ENCODE measurements at places on chromosomes 3 and 15.

DNA sequence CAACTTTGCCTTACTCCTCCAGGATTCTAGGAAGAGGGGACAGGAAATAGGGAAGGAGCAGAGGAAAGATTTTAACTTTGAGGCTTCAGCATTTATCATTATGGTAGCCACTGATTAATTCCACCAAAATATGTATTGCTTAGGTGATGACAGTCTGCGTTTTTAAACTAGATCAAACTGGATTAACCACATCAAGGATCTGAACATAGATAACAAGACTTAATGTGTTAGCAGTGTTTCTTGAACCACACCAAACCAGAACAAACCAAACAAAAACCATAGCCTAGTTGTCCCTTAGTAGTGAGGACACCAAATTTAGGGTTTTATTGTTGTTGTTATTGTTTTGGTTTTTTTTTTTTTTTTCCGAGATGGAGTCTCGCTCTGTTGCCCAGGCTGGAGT is 113.5 kb upstream of the LMOD3 start:
- no peak for DNase-seq

- no peak for DNase-seq
These were observed 444.8 kb upstream of the GRM7 start for GRCh38 chr3:6416049-6416661.

GRCh38 chr3:32422943-32423342 is 31.3 kb downstream of the CMTM7 start:
- no peak for DNase-seq

DNA sequence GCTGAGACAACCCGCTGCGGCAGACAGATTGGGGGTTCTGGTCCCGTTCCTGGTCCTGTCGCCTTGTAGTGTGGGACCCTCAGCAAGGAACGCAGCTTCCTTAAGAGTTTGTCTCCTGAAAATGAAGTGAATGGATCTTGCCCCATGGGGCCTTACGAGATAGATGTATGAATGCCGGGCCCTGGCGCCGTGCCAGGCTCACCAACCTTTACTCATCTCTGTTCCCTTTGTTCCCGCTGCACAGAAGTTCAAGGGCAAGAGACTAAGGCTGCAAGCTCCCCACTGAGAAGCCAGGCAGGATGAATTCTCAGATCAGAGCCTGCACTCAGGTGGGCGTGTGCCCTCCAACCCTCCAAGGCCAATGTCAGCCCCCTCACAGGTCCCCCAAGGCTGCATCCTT is 162.7 kb upstream of the IQSEC1 start:
- no peak for DNase-seq

DNA sequence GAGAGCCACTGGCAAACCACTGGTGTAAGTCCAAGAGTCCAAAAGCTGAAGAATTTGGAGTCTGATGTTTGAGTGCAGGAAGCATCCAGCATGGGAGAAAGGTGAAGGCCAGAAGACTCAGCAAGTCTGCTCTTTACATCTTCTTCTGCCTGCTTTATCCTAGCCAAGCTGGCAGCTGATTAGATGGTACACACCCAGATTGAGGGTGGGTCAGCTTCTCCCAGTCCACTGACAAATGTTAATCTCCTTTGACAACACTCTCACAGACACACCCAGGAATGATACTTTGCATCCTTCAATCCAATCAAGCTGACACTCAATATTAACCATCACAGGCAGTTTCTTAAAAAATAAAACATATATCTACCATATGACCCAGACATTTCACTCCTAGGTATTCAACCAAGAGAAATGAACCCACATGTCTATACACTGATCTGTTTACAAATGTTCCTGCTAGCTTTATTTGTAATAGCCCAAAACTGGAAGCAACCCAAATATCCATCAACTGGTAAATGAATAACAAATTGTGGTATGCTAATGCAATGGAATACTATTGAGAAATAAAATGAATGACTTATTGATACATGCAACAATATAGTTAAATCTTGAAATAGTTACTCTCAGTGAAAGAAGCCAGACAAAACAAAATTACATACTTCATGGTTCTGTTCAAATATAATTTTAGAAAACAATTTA is 373.8 kb downstream of the ZNF385D start:
- no peak for DNase-seq

DNA sequence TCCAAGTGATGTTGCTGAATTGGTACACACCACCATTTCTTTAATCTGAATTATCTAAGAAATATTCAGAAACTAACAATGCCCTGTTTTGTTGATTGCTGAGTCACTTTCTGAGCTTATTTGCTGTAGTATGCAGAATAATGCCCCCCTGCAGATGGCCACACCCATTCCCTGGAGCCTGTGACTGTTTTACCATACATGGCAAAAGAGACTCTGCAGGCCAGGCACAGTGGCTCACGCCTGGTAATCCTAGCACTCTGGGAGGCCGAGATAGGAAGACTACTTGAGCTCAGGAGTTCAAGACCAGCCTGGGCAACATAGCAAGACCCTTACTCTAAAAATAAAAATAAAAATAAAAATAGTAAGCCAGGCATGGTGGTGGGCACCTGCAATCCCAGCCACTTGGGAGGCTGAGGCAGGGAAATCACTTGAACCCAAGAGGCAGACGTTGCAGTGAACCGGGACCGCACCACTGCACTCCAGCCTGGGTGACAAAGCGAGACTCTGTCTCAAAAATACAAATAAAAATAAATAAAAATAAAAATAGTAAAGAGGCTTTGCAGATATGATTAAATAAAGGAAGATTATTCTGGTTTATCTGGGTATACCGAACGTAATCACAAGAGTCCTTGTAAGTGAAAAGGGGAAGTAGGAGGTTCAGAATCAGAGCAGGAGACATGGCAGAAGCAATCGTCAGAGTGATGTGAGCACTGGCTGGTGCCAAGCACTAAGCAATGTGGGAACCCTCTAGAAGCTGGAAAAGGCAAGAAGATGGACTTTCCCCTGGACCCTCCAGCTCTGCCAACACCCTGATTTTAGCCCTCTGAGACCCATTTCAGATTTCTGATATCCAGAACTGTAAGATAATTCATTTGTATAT is 19.0 kb downstream of the PCYT1A start:
- DNase-seq, result no peak

Measured in eye (tissue), 1 donor.